ENCODE measurements at places on chromosomes 3 and 15.

- DNase-seq: no peak
These were observed 618.8 kb upstream of the CCDC54 start for GRCh38 chr3:106758459-106758858.

- no peak for DNase-seq
These were observed 42.6 kb downstream of the KLHDC8B start for GRCh38 chr3:49213998-49214397.

DNA sequence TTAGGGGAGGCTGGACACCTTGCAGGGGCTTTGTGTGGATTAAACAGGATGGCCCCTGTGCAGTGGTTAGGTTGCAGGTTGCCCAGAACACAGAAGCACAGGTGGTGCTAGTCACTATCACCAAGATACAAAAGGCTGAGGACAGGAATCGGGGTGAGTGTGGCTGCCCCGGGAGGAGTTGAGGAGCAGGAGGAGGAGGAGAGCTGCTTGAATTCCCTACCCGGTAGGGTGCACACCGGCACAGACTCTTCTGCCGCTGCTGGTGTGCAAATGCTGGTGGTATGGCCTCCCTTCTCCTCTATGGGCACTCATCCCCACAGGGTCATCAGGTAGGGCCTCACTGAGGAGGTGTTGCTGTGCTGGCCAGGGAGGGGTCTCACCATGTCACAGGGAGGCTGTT, 67.5 kb upstream of the SMAD6 start:
- no peak for DNase-seq

- no peak for DNase-seq
These were observed 60.0 kb downstream of the RPL22L1 start for GRCh38 chr3:170809975-170810357.

DNA sequence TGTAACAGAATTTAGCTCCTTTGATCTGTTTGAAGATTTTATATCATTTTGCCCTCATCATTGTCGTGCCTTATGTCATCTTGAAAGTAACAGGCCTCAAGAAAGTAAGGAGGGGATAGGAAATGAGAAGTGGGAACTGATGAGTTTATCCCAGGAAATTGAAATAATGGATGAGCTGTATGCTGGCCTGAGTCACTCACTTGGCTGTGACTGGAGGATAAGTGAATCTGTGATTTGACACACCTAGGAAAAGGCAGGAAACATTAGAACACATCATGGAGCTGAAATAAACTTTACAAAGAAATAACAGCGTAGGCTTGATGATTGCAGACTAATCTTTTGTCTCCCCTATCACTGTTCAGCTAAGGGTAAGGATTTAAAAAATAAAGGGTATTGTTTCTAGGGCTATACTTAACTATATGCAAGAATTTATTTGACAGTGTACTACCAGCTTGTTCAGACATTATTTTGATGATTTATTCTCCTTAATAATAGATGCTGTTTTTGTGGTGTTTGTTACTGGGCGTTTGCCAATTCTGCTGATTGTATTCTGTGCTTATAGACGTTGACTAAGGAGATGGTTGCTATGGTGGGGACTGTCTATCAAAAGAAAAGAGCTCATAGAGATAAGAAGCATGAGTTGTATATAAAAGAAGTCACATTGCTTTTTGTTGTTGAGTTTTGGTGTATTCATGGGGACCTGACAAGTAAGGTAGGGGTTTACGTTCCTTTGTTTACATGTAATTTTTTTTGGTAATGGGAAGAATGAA, 105.6 kb upstream of the ROPN1 start:
- DNase-seq: peak; percentile 36

DNA sequence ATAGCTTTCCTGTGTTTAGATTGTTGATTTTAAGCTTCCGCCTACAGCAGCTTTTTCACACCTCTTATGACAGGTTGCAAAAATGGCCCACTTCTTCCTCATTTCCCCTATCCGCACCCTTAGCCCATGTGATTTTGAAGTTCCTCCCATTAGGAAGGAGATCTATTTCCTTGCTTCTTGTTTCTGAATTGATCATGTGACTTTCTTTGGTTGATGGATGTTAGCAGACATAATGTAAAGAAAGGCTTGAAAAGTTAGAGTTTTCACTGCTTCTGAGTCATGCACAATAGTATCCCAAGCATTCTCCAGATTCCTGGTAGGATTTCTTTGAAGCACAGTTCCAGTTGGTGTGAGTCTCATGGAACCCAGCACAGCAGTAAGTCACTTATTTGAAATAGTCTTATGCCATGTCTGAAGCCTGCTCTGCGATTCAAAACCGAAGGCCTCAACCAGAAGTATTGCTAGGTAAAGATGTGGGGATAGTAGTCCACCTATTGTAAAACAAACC, 76.6 kb downstream of the EDEM1 start:
- DNase-seq: no peak

GRCh38 chr15:49452595-49452994, 29.6 kb downstream of the FGF7 start:
- no peak for DNase-seq

GRCh38 chr3:64111083-64111482, 87.8 kb upstream of the PSMD6 start:
- DNase-seq: no peak

DNA sequence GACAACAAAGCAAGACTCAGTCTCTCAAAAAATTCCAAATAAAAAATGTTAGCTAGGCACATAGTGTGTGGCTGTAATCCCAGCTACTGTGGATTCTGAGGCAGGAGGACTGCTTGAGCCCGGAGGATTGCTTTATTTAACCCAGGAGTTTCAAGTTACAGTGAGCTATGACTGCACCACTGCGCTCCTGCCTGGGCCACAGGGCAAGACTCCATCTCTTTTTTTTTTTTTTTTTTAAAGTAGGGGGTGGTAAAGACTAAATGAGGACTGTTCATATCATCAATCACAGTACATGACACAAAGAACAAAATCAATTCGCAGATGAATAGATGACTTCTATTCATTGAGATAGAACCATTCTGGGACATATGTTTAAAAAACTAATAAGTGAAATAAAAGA, 48.1 kb downstream of the ACAP2 start:
- no peak for DNase-seq

GRCh38 chr3:10338164-10338470, 17.2 kb upstream of the SEC13 start:
- DNase-seq: no peak

GRCh38 chr3:161291191-161291901, 70.2 kb downstream of the NMD3 start:
- no peak for DNase-seq

- DNase-seq: no peak
These were observed 43.2 kb downstream of the CMTM6 start for GRCh38 chr3:32459450-32459849.

GRCh38 chr3:126210606-126211005, 30.2 kb upstream of the ALDH1L1 start:
- no peak for DNase-seq

DNA sequence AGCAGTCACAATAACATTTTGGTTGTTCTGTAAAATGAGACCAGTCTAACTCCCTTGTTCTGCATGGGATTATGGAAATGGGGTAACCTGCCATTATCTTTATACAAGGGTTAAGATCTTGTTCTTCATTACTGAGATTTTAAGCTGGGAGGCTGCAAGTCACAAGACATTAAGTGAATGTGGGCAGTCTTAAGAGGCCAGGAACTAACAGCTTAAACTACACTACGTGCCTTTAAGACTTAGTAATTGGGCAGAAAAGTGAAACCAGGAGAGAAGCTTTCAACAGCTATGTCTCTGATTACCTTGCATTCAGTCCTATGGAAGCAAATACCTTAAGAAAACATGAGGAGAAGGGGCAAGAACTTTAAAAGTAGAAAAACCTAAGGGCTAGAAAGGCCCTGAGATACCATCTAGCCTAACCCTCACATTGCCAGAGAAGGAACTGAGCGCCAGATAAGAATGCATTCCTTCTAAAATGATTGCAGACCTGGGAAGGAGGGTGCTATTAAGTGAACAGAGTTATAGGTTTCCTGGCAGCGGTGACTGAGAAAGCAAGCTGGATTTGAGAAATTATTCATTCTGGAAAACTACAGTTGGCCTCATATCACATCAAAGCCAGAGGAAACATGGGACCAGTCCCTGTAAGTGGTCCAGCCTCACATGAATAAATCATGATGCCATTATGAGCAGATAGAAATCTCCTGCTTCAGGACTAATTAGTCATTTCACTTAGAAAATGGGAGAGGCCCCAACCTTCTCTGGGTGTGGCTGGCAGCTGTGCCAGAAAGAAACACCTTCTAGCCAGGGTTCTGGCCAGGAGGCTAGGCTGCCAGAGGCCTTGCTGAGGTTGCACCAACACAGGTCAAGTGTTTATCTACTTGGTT, 32.9 kb downstream of the DAPK2 start:
- DNase-seq: no peak

DNA sequence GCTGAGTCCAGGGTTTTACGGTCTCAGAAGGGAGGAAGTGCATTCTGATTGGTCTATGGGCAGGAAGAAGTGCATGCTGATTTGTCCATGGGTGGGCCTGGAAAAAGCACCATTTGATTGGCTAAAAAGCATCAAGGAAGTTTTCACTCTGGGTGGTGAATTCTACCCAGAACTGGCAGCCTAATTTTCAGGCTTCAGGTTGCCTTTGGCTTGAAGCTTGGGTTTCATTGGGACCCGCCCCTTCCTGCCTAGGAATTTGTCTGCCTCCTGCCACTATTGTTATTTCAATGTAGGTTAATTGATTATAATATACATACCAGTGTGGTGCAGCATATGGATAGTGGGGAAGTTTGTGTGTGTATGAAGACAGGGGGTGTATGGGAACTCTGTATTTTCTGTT, 1355.9 kb downstream of the SI start:
- no peak for DNase-seq

GRCh38 chr15:101444807-101445508, 44.5 kb downstream of the PCSK6 start:
- DNase-seq: no peak

- DNase-seq: no peak
These were observed 75.0 kb downstream of the PIAS1 start for GRCh38 chr15:68129072-68129471.

- no peak for DNase-seq
These were observed 7.7 kb downstream of the MAP1A start for GRCh38 chr15:43525131-43525530.

- no peak for DNase-seq
These were observed 48.3 kb downstream of the PRTG start for GRCh38 chr15:55694652-55695150.

DNA sequence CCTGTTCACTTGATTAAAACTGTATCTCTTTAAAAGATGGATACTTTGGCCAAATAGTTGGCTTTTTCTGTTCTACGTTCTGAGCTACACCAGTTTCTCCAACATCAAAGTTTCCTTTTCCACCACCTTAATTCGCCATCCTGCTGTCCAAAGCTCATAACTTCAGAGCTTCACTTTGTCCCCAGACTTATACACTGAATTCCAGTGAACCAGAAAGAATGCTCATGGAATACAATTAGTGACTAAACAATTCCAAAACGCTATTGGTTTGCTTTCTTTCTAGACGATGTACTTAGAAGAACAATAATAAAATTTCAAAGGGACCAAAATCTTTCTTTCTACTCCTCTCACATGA, 23.2 kb downstream of the GPR15 start:
- no peak for DNase-seq

DNA sequence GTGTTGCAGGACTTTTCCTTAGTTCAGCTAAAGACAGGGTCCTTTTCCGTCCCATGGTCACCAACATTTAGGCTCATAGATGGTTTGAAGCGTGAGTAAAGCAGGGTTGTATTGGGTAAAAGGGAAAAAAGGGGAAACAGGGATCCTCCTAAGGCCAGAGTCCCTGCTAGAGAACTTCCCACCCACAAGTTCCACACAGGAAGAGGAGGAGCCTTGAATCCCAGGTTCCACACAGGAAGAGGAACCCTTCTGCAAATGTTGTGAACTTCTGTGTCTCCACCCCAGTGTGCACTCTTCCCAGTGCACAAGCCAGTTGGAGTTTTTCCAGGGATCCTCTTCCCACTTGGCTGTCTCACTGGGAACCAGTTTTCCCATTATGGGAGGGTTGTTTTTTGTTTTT, 27.6 kb upstream of the ATP8B4 start:
- DNase-seq: no peak

- DNase-seq: no peak
These were observed 29.4 kb upstream of the CCR4 start for GRCh38 chr3:32922078-32922477.

- no peak for DNase-seq
These were observed 22.2 kb downstream of the BTD start for GRCh38 chr3:15623535-15624440.

GRCh38 chr15:77305953-77306352, 114.0 kb downstream of the PEAK1 start:
- DNase-seq: no peak

All from NCI-H1417 treated with DMSO at 0.1 percent for 48 hours (cell line).